CD4-positive, alpha-beta T cell treated with Interleukin-15 for 4 hours (primary cell): ENCODE measurements at places on chromosomes 1 and 21.

- DNase-seq = no peak
Measured at GRCh38 chr1:155984341-155984740, 6.0 kb upstream of the ARHGEF2 start.

- DNase-seq = no peak
Measured at GRCh38 chr1:185759061-185759460, 24.9 kb downstream of the HMCN1 start.

DNA sequence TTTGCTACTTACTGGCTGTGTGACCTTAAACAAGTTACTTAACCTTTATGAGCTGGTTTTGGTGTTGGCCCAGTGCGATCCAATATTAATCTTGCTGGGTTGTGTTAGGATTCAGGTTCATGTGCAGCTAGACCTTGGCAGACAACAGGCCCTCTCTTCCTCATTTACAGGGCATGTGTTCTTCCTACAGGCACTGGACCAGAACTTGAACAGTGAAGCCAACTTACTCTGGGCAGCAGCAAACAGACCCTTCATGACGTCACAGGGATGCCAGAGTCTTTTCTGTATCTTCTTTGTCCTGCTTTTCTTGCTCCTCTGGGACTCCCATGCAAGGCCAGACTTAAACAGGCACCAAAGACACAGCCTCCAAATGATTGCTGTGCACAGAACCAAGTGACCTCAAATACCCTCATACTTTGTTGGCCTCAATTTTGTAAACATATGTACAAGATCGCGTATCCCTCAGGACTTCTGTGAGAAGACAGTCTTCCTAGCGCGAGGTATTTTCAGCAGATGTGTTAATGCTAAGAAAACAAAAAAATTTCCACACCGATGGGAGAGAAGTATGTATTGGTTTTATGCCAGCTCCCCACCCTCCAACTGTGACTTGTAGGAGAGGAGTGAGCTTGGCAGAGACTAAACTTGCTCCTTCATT, 73.7 kb downstream of the URB2 start:
- DNase-seq = no peak

- no peak for DNase-seq
Measured at GRCh38 chr1:30572192-30572591, 151.2 kb downstream of the MATN1 start.

GRCh38 chr1:200885623-200886402, 8.9 kb upstream of the INAVA start:
- no peak for DNase-seq

DNA sequence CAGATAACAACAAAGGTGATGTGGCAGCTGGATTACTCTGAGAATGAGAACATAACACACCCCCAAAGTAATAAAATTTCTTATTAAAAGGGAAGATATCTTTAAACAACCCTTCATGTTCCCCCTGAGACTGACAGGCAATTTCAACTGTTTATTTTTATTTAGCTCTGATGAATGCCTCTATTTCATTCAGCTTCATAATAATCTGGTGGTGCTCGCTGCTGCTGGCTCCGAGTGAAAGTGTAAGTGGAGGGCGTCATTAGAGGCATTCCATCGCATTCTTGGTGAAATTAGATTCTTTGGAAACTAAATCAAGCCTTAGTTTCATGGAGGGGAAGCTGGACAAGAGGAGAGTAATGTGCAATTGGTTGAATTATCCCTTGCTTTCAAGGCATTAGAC, 128.9 kb downstream of the GRIK1 start:
- DNase-seq = no peak

- DNase-seq = no peak
Measured at GRCh38 chr21:23607782-23608431, 1999.4 kb downstream of the MRPL39 start.

DNA sequence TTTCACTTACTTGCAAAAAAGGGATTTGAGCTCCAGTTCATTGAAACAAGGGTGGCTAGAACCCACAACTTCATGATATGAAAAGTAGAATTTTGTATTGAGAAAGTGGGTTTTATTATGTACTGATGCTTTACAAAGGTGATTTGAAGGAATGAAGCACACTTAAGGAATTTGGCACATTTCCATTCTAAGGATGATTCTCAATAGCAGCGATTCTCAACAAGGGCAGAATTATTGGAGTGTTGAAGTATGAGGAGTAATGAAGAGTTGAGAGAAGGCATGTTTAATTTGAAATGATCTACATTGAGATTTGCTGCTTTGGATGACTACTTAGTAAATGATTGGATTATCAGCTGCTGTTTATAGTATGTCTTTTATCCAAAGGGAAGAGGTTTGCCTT, 54.7 kb downstream of the FNBP1L start:
- no peak for DNase-seq
